SIG-M5 (cell line): ENCODE measurements at places on chromosomes 13 and 19.

GRCh38 chr19:51810223-51810622 is 15.3 kb downstream of the FPR3 start:
- no peak for DNase-seq

GRCh38 chr13:44050450-44051063 is 170.9 kb downstream of the LACC1 start:
- no peak for DNase-seq

DNA sequence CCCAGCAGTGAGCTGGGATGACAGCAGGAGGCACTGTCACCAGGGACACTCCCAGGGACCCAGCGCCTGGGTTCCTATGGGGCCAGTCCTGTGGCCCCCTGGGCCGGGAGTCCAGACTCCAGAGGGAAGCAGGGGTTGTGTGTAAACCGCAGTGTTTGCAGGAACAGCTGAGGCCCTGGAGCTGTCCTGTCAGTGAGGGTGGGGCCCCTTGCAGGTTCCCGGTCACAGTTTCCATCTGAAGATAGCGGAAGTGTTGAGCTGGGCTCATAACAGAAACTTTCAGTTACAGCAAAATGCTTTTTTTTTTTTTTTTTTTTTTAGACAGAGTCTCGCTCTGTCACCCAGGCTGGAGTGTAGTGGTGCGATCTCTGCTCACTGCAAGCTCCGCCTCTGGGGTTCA is 17.7 kb upstream of the CSNK1G2 start:
- no peak for DNase-seq

DNA sequence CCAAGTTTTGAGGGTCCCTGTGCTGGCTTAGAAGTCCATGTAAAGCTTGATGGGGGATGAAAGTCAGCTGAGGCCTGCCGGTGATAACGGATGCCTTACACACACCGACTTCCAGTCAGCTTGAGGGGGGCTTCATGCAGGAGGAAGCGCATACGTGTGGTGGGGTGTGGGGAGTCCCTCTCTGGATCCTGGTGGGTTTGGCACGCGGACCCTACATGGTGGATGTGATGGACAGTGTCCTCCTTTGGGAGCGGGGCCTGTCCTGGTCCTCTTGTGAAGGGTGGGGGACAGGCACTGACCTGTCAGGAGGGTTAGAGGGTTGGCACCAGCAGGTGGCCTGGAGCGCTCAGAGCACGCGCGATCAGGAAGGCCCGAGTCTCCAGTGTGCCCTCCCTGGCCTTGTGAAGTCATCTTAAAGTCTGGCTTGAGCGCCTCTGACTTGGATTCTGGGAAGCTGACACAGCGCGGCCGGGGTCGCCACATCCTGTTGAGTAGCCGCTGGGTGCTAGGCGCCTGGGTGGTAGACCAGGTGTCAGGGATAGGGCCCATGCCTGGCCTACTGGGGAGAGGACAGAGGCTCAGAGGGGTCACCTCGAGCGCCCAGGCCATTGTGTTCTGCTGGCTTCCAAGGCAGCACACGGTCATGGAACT is 2.9 kb downstream of the DAZAP1 start:
- no peak for DNase-seq

DNA sequence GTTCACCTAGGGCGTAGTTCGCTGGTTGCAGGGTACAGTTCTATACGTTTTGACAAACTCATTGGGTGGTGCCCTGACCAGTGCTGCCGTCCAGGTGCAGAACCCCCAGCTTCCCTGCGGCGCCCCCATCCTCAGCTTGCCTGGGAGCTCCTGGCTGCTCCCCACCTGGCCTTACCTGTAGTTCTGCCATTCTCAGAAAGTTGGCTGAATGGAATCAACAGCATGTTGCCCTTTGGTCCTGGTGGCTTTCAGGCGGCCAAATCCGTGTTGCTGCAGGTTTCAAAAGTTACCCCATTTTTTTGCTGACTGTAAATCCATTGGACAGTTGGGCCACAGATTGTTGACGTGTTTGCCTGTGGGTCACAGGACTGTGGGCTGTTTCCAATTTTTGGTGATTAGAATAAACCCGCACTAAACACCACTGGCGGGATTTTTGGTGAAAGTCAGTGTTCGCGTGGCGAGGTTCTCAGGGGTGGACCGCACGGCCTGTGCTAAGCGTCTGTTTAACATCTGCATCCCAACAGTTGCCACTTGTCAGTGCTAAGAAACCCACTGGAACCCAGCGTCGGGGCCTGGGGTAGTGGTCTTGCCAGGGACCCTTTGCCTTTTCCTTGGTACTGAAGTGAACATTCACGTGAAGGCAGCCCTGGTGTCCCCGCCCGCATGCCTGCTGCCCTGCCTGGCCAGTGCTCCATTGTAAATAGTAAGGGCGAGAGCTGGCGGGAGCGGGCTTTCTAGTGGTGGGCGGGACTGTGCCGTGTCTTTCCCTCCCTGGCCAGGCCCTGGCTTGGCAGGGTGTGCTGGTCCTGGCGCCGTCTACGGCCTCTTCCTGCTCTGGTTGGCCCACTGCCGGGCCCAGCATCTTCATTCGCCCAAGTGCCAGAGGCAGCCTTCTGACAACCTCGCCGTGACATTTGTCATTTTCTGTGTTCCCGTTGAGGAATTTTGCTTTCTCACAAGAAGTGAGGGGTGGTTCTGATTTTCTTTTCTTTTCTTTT is 3.3 kb downstream of the DOT1L start:
- DNase-seq = no peak

DNA sequence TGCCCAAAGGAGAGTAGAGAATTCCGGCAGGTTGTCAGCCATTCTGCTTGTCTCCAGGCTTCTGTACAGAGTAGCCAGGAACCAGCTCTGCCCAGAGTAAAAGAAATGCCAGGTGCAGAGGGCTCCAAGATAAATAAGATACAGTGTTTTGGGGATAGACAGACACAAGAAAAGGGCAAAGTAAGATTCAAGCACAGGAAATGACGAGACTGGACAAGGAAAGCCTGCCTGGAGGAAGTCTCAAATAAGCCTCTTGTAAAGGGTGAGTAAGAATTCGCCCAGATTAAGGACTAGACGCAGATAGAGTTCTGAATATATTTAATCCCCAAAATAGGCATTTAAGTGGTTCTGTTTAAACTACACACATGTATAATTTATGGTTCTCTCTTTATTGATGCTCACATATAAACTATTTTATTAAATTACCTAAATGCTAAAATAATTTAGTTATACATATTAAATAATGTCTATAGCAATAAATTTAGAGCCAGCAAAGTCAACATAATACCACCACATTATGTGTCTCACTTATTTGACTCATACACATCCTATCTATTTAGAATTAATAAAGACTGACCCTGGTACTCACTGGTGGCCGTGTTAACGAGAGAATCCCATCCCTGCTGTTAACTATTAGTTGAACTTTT is 98.4 kb upstream of the RAP2A start:
- no peak for DNase-seq

- DNase-seq = no peak
Measured at GRCh38 chr19:4803736-4804695, 12.5 kb downstream of the FEM1A start.
